ENCODE measurements at places on chromosomes 12 and 14.
A peak's percentile ranks its signal among the peaks of the same experiment; 100 is the strongest.

DNA sequence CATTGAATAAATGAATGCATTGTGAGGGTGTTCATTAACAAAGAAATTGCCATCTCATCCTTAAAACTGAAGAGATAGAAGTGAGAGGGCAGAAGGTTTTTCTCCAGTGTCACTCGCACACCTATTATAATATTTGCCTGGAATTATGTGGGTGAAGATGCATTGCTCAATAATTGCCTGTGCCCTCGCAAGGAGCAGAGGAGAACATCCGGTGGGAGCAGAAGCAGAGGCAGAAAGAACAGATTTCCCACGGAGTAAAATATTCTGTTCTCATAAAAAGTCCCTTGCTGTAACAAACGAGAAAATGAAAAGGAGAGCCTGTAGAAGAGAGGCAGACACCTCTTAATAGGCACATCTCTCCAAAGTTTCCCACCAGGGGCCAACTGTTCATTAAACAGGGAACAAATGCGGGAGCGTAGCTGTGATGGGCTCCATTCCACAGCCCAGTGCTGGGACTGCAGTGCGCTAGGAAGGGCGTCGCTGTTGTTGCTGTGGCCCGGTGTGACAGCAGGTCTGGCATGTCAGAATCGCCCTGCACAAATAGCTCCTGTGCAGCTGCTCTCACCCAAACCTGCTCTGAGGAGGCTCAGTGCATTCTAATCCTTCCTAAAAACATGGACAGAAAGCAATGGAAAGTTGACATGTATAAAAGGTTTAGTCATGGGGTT is 359.8 kb downstream of the APAF1 start:
- DNase-seq = no peak

GRCh38 chr12:128637642-128638606 is 185.8 kb downstream of the SLC15A4 start:
- no peak for DNase-seq

GRCh38 chr14:33682760-33683159 is 268.1 kb downstream of the EGLN3 start:
- peak; percentile 90 for DNase-seq

- DNase-seq = no peak
Measured at GRCh38 chr12:117279606-117280005, 81.8 kb downstream of the NOS1 start.

DNA sequence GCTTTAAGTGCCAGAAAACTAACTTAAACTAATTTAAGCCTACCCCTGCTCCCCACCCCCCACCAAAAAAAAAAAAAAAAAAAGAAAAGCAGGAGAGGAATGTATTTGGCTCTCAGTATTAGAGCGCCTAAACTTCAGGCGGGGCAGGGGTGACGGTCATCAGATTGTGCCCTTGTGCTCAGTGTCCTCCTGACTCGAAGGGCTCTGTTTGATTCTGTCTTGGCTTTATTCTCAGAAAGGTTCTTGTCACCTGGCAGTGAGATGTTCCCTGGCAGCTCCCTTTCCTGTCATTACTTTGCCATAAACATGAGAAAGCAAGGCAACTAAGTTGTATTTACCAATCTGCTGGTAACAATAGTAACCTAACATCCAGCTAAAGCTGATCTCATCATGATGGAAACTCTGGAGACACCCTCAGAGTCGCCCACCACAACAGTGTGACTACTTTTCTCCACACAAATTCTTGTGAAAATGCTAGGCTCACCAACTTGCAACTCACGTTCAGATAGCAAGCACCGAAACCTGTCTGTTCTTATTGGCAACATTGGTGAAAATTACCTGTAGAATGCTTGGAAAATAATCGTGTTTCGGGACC is 39.0 kb upstream of the WNK1 start:
- peak; percentile 44 for DNase-seq

DNA sequence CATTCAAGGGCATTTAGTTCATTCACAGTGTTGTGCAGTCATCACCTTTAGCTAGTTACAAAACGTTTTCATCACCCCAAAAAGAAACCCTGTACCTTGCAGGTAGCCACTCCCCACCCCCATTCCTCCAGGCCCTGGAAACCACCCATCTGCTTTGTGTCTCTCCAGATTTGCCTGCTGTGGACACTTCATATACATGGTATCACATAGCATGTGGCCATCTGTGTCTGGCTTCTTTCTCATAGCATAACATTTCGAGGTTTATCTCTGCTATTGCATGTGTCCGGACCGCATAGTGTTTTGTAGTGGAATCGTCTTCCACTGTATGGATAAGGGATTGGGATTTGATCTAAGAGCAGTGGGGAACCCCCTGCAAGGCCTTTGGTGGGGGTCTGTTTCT is 143.1 kb downstream of the AACS start:
- no peak for DNase-seq

GRCh38 chr12:120698665-120699064 is 11.6 kb upstream of the UNC119B start:
- DNase-seq = no peak

DNA sequence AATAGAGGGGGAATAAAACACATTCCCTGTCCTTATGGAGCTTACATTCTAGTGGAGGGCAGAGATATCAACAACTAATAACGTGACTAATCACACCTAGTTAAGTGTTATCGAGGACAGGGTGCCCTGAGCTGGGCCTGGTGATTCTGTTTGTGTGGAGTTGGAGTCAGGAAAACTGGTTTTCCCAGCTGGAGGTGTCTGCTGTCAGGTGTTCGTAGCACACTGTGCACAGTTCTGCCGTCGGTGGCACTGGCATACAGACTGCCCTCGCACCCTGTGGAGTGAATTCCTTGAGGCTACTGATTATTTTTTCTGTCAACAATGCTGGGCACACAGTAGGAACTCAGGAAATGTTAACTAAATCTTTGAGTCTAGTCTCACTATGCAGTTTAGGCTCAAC is 900 bp upstream of the MTERF2 start:
- DNase-seq = no peak

- no peak for DNase-seq
Measured at GRCh38 chr14:64193821-64194220, 100.3 kb downstream of the ESR2 start.

DNA sequence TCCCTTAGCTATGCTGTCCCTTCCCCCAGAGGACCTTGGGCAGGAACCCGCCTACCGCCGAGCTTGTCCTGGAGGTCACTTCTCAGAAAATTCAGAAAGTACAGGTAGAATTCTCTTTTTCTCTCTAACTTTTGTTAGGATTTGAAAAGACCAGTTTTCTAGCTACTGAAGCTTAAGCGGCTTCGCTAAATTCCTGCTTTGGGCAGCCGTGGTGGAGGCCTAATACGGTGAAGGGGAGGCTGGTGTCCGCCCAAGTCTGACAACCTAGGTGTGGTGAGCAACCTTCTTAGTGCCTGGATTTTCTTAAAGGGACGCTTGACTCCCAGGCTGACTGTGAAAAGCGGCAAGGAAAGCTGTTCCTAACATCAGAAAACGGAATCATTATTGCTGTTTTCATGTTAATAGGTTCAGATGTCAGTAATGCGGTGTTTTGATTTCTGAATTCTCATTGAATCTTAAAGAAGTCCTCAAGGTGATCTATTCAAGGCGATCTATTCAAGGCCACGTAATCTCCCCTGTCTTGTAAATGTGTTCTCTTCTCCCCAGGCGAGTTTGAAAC is 835 bp downstream of the FGD4 start:
- no peak for DNase-seq

DNA sequence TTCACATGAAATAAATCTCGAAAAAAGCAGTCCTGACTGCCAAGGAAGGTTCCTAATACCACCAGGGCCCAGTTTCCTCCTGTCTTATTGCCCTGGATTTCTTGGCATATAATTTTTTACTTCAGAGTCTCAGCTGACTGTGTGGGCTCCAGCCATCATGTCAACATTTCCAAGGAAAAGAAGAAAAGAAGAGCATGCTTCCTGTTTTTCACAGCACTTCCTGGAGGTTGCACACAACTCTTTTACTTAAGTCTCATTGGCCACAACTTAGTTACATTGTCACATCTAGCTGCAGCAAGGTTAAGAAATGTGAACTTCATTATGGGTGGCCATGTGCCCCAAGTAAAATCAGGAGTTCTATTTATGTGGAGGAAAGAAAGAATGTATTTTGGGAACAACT is 24.3 kb downstream of the DACT1 start:
- no peak for DNase-seq

DNA sequence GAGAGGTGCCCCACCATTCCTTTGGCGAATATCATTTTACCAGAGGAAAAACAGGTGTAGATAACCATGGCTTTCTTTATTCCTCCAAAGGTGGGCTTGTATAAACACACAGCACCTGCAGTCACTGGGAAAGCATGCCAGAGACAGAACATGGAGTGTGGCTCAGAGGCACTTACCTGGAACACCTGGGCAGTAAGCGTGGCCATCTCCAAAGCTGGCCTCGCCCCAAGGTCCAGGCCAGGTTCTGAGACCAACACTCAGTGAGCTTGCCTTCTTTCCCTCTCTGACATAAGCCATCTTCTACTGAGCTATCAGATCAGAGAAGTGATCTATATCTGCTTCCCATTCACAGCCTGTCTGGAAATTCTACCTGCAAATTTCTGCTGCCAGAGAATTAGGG is 70.5 kb downstream of the NUAK1 start:
- no peak for DNase-seq

DNA sequence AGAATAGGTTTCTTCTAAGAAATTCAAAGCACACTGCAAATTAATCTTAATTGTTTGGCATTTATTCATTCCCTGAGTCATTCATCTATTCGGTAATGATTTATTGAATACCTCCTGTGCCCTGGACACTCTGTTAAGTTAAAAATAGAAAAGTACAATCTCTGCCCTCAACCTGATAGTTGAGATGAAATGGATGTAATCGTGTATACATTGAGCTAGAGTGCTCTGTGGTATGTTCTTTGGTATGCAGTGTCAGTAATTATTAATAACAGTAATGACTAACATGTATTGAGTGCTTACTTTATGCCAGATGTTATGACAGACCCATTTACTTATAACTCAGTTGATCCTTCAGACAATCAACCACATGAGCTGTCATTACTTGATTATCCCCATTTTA is 47.6 kb downstream of the UTP20 start:
- no peak for DNase-seq

DNA sequence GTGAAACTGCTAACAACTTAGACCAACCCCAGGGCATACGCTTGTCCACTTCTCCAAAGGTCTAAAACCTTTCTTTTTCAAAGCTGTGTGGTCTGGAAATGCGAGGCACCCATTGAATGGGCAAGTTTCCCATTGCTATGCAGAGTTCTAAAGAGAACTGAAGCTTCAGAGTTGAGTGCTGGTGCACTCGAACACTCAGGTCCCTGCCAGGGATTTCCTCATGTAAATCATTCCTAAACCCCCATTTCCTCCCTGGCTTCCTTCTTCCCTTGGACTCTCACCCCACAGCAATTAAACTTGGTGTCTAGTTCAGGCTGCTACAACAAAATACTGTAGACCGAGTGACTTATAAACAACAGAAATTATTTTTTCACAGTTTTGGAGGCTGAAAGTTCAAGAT is 2.2 kb upstream of the PXN start:
- no peak for DNase-seq

DNA sequence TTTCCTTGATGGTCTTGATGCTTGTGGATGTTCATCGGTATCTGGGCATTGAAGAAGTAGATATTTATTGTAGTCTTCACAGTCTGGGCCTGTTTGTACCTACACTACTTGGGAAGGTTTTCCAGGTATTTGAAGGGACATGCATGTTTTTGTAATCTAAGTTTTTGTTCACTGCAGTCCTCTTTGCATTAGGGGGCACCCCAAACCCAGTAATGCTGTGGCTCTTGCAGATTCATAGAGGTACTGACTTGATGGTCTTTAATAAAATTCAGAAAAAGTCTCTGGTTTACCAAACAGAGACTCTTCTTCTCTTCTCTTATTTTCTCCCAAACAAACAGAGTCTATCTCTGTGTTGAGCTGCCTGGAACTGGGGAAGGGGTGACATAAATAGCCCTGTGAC is 150.9 kb upstream of the SLC16A7 start:
- peak; percentile 16 for DNase-seq

- DNase-seq = peak; percentile 43
Measured at GRCh38 chr12:102197789-102198188, at the start of gene PMCH. Gene PMCH (minus strand): TSS chr12:102197833. CDS start chr12:102197770, 63 bp downstream.

- DNase-seq = no peak
Measured at GRCh38 chr12:8852119-8852518, 29.7 kb downstream of the A2ML1 start.

DNA sequence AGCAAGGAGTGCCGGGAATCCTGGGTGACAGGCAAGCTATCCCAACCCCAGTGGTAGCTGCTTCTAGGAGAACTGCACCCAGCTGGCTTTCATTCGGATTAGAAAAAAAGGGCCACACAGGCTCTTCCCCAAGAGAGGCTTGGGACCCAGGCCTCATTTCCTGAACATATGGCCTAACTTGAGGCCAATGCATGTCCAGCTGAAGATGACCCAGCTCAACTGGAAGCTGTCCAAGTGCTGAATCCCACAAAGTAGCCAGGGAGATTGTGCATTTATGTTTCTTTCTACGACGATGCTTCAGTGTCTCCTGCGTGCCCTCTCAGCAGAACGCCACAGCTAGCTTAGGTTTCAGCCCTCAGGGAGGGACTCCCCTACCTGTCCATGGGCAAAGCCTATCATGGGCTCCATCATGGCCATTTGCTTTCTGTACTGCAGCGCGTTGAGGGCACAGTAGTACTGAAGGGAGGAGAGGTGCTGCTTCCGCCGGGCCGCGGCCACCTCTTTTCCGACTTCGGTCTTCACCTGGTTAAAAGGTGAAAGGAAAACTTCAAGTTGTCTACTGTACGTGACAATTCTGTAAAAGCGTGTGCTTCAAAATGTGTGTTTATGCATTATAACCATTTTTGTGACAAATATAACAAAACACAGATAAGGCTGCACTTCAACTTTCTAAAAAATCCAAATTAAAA is 29.1 kb downstream of the APPL2 start:
- DNase-seq = peak; percentile 35

GRCh38 chr12:56034586-56035332 is 7.0 kb upstream of the RPS26 start:
- no peak for DNase-seq

- DNase-seq = peak; percentile 40
Measured at GRCh38 chr12:121806009-121806545, 2.3 kb downstream of the SETD1B start.

DNA sequence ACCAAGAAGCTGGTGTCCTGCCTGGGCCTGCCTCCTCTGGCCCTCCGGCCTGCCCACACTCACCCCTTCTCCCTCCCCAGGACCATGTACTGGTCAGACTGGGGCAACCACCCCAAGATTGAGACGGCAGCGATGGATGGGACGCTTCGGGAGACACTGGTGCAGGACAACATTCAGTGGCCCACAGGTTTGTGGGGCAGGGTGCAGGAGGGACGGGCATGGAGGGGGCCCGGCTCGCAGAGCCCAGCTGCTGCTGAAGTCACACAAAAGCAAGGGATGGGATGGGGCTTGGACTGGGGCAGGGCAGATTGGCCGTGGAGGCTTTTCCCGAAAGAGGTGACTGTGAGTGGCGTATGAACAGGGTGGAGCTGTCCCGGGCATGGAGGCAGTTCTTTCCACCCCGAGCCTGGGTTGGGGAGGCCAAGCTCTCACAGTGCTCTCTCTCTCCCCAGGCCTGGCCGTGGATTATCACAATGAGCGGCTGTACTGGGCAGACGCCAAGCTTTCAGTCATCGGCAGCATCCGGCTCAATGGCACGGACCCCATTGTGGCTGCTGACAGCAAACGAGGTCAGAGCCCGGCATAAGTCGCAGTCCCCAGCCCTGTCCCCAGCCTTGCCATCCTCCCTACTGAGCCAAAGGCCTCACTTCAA is 7.8 kb upstream of the NXPH4 start:
- DNase-seq = no peak
